Kidney (tissue), 22 donors: ENCODE measurements at places on chromosomes 2 and 18. TPM values are rescaled to one million over a fixed set of nuclear protein-coding genes. Genes with fewer than 3 reads are reported as not detected.

DNA sequence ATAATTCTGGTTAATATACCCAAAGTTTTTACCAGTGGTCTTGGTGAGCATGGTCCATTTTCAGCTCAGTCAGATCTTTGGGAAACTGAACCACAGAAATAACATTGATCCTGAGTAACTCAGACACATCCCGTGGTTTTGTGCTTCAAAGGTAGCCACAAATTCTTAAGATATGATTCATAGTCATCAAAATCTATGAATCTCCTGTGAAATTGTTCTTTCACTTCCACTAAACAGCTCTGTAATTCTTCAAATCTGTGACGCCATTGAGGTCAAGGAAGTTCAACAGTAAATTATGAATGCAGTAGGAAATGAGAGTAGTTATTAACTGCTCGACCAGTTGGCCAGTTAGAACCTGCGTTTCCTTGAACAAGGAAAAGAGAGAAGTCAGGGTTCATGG lies 147.3 kb downstream of the IRS1 start:
- H3K4me3 ChIP-seq: no peak overlapping the region
- peaks cover 27% of the 10 kb centered on the region for H3K4me1 ChIP-seq
- H3K27ac ChIP-seq: no peak overlapping the region
- peak; percentile 49 for DNase-seq
- no peaks in the 10 kb centered on the region for H3K36me3 ChIP-seq
- H3K27me3 ChIP-seq: no peaks in the 10 kb centered on the region

DNA sequence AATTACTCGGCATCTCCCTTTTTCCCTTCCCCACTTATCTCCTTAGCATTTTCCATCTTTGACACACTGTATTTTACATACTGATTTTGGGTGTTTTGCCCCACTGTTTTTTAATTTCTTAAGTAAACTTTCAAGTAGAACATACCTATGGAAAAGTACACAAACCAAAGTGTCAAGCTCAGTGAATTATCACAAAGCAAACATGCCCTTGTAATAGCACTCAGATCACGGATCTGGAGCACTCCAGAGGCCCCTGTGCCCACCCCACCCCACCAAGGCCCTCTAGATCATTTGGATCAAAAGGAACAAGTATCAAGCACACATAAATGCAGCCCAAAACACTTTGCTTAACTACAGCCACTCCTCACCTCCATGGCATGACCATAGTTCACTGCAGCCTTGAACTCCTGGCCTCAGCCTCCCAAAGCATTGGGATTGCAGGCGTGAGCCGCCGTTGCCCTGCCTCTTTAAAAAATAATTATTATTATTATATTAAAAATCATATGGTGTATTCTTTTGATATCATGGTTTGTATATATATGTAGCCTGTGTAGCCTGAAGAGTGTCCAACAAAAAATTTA lies 38.1 kb downstream of the FER1L5 start:
- H3K36me3 ChIP-seq: no peaks in the 10 kb centered on the region
- H3K4me3 ChIP-seq: no peak overlapping the region
- H3K27me3 ChIP-seq: no peaks in the 10 kb centered on the region
- no peak for DNase-seq
- H3K27ac ChIP-seq: no peak overlapping the region
- H3K4me1 ChIP-seq: no peaks in the 10 kb centered on the region

- H3K4me1 ChIP-seq: peaks cover 11% of the 10 kb centered on the region
- H3K36me3 ChIP-seq: no peaks in the 10 kb centered on the region
- DNase-seq: peak; percentile 87
- no peak overlapping the region for H3K27ac ChIP-seq
Observed at GRCh38 chr2:109510136-109511028, 103.4 kb downstream of the SEPTIN10 start.

GRCh38 chr2:21367421-21367820 lies 243.7 kb downstream of the TDRD15 start:
- H3K27me3 ChIP-seq: no peaks in the 10 kb centered on the region
- H3K4me1 ChIP-seq: no peaks in the 10 kb centered on the region
- H3K27ac ChIP-seq: no peak overlapping the region
- no peak overlapping the region for H3K4me3 ChIP-seq
- H3K36me3 ChIP-seq: no peaks in the 10 kb centered on the region

GRCh38 chr2:200003444-200003843 lies 48.1 kb downstream of the MAIP1 start:
- H3K36me3 ChIP-seq: no peaks in the 10 kb centered on the region
- H3K4me3 ChIP-seq: no peak overlapping the region
- H3K4me1 ChIP-seq: no peaks in the 10 kb centered on the region
- H3K27me3 ChIP-seq: no peaks in the 10 kb centered on the region
- no peak overlapping the region for H3K27ac ChIP-seq

The CHRND gene
- total RNA-seq: not detected

The COLEC12 gene
- 7.4 TPM for total RNA-seq

- H3K4me3 ChIP-seq: no peak overlapping the region
- H3K36me3 ChIP-seq: no peaks in the 10 kb centered on the region
- H3K27me3 ChIP-seq: no peaks in the 10 kb centered on the region
Observed at GRCh38 chr2:48713647-48714046, 41.9 kb downstream of the LHCGR start.

The RESP18 gene
- not detected for total RNA-seq

The MTERF4 gene
- total RNA-seq: 41.5 TPM

The ITGB6 gene
- 302 TPM for total RNA-seq

DNA sequence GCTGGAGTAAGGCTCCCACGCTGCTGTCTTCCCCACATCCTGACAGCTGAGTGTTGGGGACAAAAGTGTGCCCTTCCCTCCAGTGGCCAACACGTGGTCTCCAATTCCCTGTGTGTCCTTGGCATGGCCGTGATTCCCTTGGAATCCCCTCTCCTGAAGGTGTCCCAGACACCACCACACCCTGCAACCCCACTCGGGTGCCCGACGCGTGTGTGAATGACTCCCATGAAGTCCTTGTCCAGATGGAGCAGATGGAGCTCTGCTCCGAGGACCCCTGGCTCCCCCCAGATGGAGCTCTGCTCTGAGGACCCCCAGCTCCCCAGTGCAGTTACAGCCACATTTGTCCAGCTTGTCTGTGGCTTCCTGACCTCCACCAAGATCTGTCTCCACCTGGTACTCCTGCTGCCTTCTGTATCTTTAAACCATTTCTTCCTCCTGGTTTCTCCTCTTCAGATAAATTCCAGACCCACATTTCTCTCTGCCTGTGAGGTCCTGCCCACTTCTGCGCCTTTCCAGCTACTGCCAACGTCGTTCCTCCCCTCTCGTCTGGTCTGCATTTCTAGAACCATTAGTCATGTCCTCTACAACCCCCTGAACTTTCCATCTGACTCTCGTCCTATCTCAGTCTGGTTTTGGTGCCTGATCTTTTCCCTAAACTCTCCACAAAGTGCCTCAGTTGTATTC lies 86.8 kb upstream of the PXDN start:
- no peaks in the 10 kb centered on the region for H3K4me1 ChIP-seq
- no peak overlapping the region for H3K27ac ChIP-seq
- no peaks in the 10 kb centered on the region for H3K27me3 ChIP-seq
- no peak overlapping the region for H3K4me3 ChIP-seq
- DNase-seq: no peak

The CKAP2L gene
- total RNA-seq: 0.88 TPM

DNA sequence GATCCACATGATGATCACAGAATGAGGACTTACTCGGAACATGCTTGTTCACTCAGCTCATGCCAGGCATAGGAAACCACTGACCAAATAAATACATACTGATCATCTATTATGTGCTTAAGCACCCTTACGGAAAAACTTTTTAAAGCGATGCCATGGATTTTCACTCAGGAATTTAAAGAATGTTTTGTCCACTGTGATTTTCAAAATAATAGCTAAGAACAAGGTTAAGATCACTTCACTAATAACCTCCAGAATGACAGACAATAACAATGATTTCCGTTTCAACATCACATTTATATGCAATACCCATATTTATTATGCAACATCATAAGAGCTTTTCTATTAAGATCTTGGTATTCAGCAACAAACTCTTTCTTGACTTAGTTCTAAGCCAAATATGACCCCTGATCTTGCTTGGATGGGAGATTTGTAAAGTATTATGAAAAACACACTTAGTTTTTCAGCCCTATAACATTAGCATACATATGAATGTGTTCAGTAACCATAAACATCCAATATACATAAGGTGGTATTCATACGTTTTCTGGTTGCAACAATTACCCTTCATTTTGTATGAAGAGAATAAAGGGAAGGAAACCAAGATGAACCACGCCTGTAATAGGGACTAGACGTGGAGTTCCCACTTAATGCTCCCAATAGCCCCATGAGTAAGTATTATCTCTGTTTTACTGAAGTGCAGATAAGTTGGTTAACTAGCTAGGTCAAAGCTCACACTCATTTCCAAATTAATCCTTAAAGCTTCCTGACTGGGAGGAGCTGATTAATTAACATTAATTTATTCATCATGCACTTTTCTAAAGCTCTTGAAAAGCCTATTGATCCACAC lies 1.9 kb downstream of the CD302 start:
- no peaks in the 10 kb centered on the region for H3K27me3 ChIP-seq
- peak overlapping the region; percentile 7 for H3K4me3 ChIP-seq
- peaks cover 6% of the 10 kb centered on the region for H3K4me1 ChIP-seq
- H3K27ac ChIP-seq: no peak overlapping the region

DNA sequence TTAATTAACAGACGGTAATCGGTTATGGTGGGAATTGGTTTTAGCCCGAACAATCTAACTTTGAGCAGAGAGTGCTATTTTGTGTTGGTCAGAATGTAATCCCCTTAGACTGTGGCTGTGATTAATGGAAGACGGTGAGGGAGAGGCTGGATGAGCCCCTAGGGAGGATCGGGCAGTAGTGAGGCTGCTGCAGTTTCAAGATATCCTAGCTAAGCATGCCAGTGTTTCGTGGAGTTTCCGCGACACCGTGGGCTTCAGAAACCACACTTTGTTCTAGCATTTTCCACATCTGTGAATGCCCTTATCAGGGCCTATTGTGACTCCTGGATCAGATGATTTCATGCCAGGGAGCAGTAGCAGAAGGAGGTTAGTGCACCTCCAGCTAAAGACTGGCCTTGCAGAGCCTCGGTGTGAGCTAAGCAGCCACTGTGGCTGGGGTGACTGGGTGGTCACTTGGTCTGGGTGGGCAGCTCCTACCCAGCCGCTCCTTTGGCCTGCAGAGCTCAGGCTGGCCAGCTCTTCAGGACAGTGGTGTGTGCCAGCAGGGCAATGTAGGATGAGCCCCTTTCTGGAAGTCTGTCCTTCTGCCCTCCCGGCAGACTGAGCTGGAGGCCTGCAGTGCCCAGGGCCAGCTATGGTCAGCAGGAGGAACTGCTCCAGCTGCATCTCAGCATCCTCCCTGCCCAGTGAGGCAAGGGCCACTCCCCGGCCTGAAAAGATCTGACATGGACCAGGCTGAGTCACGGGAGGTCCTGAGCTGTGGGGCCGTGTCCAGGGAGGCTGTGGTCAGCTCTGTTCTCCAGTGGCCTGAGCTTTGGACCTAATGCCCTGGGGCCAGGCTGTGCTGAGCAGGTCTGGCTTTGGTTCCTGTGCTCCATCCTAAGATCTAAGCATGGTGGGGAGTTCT lies 142.6 kb upstream of the GPC1 start:
- DNase-seq: no peak
- H3K27ac ChIP-seq: no peak overlapping the region
- no peaks in the 10 kb centered on the region for H3K36me3 ChIP-seq
- H3K27me3 ChIP-seq: no peaks in the 10 kb centered on the region
- H3K4me3 ChIP-seq: no peak overlapping the region
- H3K4me1 ChIP-seq: no peaks in the 10 kb centered on the region

GRCh38 chr2:159456500-159457426 lies 159.6 kb downstream of the BAZ2B start:
- H3K27me3 ChIP-seq: no peaks in the 10 kb centered on the region
- no peaks in the 10 kb centered on the region for H3K4me1 ChIP-seq
- H3K4me3 ChIP-seq: no peak overlapping the region
- H3K36me3 ChIP-seq: no peaks in the 10 kb centered on the region

GRCh38 chr2:74551942-74552913 lies 1.5 kb downstream of the LOXL3 start:
- H3K27ac ChIP-seq: no peak overlapping the region
- H3K4me1 ChIP-seq: peaks cover 7% of the 10 kb centered on the region
- peak overlapping the region; percentile 84 for H3K4me3 ChIP-seq
- no peaks in the 10 kb centered on the region for H3K36me3 ChIP-seq
- no peak for DNase-seq

The MAP3K19 gene
- total RNA-seq: not detected

The ANKRD30B gene
- not detected for total RNA-seq

GRCh38 chr18:31241900-31242409 lies 76.0 kb upstream of the DSG1 start:
- peaks cover 15% of the 10 kb centered on the region for H3K4me1 ChIP-seq
- peak overlapping the region; percentile 5 for H3K27ac ChIP-seq
- no peaks in the 10 kb centered on the region for H3K36me3 ChIP-seq
- no peak overlapping the region for H3K4me3 ChIP-seq

- no peaks in the 10 kb centered on the region for H3K27me3 ChIP-seq
- H3K4me3 ChIP-seq: no peak overlapping the region
- H3K36me3 ChIP-seq: no peaks in the 10 kb centered on the region
- H3K27ac ChIP-seq: no peak overlapping the region
Observed at GRCh38 chr2:234559609-234560008, 62.7 kb upstream of the ARL4C start.

- H3K27ac ChIP-seq: no peak overlapping the region
- H3K36me3 ChIP-seq: no peaks in the 10 kb centered on the region
- no peak for DNase-seq
- no peaks in the 10 kb centered on the region for H3K27me3 ChIP-seq
Observed at GRCh38 chr2:204743393-204743960, 198.2 kb downstream of the PARD3B start.

- peaks cover 19% of the 10 kb centered on the region for H3K4me1 ChIP-seq
- no peaks in the 10 kb centered on the region for H3K27me3 ChIP-seq
- H3K27ac ChIP-seq: peak overlapping the region; percentile 61
Observed at GRCh38 chr2:12005886-12006681, 259.7 kb downstream of the LPIN1 start.

GRCh38 chr2:100676346-100676745 lies 113.6 kb downstream of the PDCL3 start:
- no peak overlapping the region for H3K27ac ChIP-seq
- no peaks in the 10 kb centered on the region for H3K4me1 ChIP-seq
- H3K27me3 ChIP-seq: no peaks in the 10 kb centered on the region
- DNase-seq: no peak
- H3K36me3 ChIP-seq: no peaks in the 10 kb centered on the region
- no peak overlapping the region for H3K4me3 ChIP-seq

- no peaks in the 10 kb centered on the region for H3K36me3 ChIP-seq
- H3K27me3 ChIP-seq: no peaks in the 10 kb centered on the region
- peaks cover 1% of the 10 kb centered on the region for H3K4me1 ChIP-seq
- no peak for DNase-seq
- no peak overlapping the region for H3K27ac ChIP-seq
Observed at GRCh38 chr2:149739171-149739882, 151.8 kb upstream of the MMADHC start.

- no peak overlapping the region for H3K4me3 ChIP-seq
- H3K4me1 ChIP-seq: peaks cover 19% of the 10 kb centered on the region
- H3K27me3 ChIP-seq: no peaks in the 10 kb centered on the region
- H3K27ac ChIP-seq: no peak overlapping the region
Observed at GRCh38 chr2:240589850-240590525, 3.5 kb downstream of the CAPN10 start.

The TBR1 gene
- total RNA-seq: not detected

GRCh38 chr2:144456680-144457079 lies 63.2 kb downstream of the ZEB2 start:
- H3K4me3 ChIP-seq: no peak overlapping the region
- DNase-seq: no peak
- H3K36me3 ChIP-seq: no peaks in the 10 kb centered on the region
- H3K27ac ChIP-seq: no peak overlapping the region
- no peaks in the 10 kb centered on the region for H3K27me3 ChIP-seq
